A549 treated with CpdA at 1 μM for 4 hours (cell line): ENCODE measurements at places on chromosomes 1 and 21. TPM values are rescaled to one million over a fixed set of nuclear protein-coding genes. Genes with fewer than 3 reads are reported as not detected.

FMN2 gene
- total RNA-seq, result 5.0 to 6.4 TPM (median 6.3 TPM) in 5 replicates

BRDT gene
- not detected in 5 replicates for total RNA-seq

NHLH1 gene
- 0.10 to 0.78 TPM (median 0.48 TPM) in 5 replicates for total RNA-seq

CD101 gene
- total RNA-seq, result 0.19 to 0.60 TPM (median 0.36 TPM) in 5 replicates

RCSD1 gene
- 0.07 to 0.15 TPM (median 0.09 TPM) in 4 of 5 replicates, not detected in the other for total RNA-seq

BATF3 gene
- 20.8 to 32.0 TPM (median 31.4 TPM) in 5 replicates for total RNA-seq

LCA5L gene
- 0.97 to 2.6 TPM (median 1.3 TPM) in 5 replicates for total RNA-seq

FALEC gene
- 0.18 to 0.39 TPM in 2 of 5 replicates, not detected in the others for total RNA-seq

DIO1 gene
- not detected in 5 replicates for total RNA-seq

LCK gene
- 0.03 TPM in 1 of 5 replicates, not detected in the others for total RNA-seq

TRIM58 gene
- not detected in 5 replicates for total RNA-seq

MYCL gene
- total RNA-seq, result 0.99 to 1.4 TPM (median 1.3 TPM) in 5 replicates

GPR153 gene
- 1.0 to 1.3 TPM (median 1.1 TPM) in 5 replicates for total RNA-seq

A3GALT2 gene
- total RNA-seq, result not detected in 5 replicates

GBP7 gene
- not detected in 5 replicates for total RNA-seq

APCS gene
- total RNA-seq, result not detected in 5 replicates

SHISA4 gene
- 9.9 to 20.3 TPM (median 17.3 TPM) in 5 replicates for total RNA-seq

MCOLN2 gene
- 1.7 to 3.2 TPM (median 2.2 TPM) in 5 replicates for total RNA-seq

TRAF3IP3 gene
- total RNA-seq, result not detected in 5 replicates

FCMR gene
- 3.9 to 6.6 TPM (median 3.9 TPM) in 5 replicates for total RNA-seq

MCOLN3 gene
- 3.3 to 4.2 TPM (median 3.6 TPM) in 5 replicates for total RNA-seq

CSMD2 gene
- 0.01 TPM in 1 of 5 replicates, not detected in the others for total RNA-seq

AGO4 gene
- 3.1 to 4.5 TPM (median 4.2 TPM) in 5 replicates for total RNA-seq

SPATA21 gene
- total RNA-seq, result 0.06 to 0.12 TPM (median 0.09 TPM) in 4 of 5 replicates, not detected in the other

OLIG1 gene
- total RNA-seq, result 0.08 TPM in 1 of 5 replicates, not detected in the others

TNFSF4 gene
- 0.03 to 0.08 TPM (median 0.06 TPM) in 4 of 5 replicates, not detected in the other for total RNA-seq

CCDC27 gene
- not detected in 5 replicates for total RNA-seq

RSPH1 gene
- 0.51 to 0.98 TPM (median 0.65 TPM) in 5 replicates for total RNA-seq

RAP1GAP gene
- 8.7 to 14.4 TPM (median 12.2 TPM) in 5 replicates for total RNA-seq

HRNR gene
- 0.01 TPM in 1 of 5 replicates, not detected in the others for total RNA-seq

NBPF1 gene
- total RNA-seq, result 15.4 to 23.6 TPM (median 22.8 TPM) in 5 replicates

EPHB2 gene
- 44.5 to 64.1 TPM (median 52.7 TPM) in 5 replicates for total RNA-seq

DMRTA2 gene
- 0.13 to 0.29 TPM (median 0.24 TPM) in 5 replicates for total RNA-seq

VCAM1 gene
- 0.06 to 0.08 TPM in 2 of 5 replicates, not detected in the others for total RNA-seq
